Lung (tissue), 17 donors: ENCODE measurements at places on chromosomes 3 and 15. TPM values are rescaled to one million over a fixed set of nuclear protein-coding genes. Genes with fewer than 3 reads are reported as not detected.

Gene RETNLB
- total RNA-seq, result not detected

Gene CHRNA5
- 1.3 TPM for total RNA-seq

- no peak for DNase-seq
These were observed 70.9 kb downstream of the AAGAB start for GRCh38 chr15:67183443-67184169.

GRCh38 chr3:104291878-104292277, 1074.8 kb upstream of the ALCAM start:
- DNase-seq, result no peak

DNA sequence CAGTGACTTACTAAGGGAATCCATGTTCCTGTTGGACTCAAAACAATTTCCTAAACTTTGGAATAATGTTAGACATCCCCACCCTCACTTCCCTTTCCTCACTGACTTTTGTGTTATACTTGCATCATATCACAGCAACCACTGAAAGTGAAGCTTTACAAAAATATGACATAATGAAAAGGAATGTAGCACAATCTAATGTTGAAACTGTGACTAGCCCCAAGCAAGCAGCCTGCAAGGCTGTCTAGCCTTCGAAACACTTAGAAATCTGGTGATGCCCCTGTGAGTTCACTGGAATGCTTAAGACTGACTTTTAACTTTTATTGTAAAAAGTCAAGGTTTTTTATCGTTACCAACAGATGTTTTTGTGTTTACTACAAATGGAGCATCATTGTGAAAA, 203.7 kb upstream of the ZNF385D start:
- DNase-seq, result no peak

- DNase-seq, result no peak
These were observed 2.2 kb upstream of the CD86 start for GRCh38 chr3:122052968-122053367.

DNA sequence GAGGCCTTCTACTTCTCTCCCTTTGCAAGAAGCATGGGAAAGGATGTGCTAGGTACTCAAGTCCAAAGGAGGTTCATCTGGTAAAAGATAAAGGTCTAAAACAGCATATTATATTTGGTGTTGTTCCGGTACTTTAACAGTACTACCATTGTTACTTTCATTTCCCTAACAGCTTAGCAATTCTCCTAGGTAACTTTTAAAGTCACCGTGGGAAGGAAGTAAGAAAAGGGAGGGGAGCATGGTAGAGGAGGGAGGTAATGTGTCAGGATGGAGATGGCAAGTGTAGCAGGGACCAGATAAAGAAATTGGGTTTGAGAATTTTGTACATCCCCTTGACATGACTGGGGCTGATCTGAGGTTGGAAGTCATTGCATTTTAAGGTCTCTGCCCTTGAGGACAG, 89.4 kb upstream of the SKOR1 start:
- DNase-seq, result no peak

GRCh38 chr3:12454076-12454815, 30.0 kb upstream of the TSEN2 start:
- no peak for DNase-seq

GRCh38 chr15:67146875-67147381, 81.5 kb downstream of the SMAD3 start:
- DNase-seq, result peak; percentile 65
